SJCRH30 (cell line): ENCODE measurements at places on chromosomes 6 and 20. TPM values are rescaled to one million over a fixed set of nuclear protein-coding genes. Genes with fewer than 3 reads are reported as not detected.

GRCh38 chr6:130715058-130715457 is 112.1 kb upstream of the SMLR1 start:
- H3K4me3 ChIP-seq = no peak overlapping the region
- H3K4me1 ChIP-seq = peaks cover 23% of the 10 kb centered on the region
- no peak for DNase-seq
- H3K27me3 ChIP-seq = no peaks in the 10 kb centered on the region
- no peak overlapping the region for H3K27ac ChIP-seq

- no peaks in the 10 kb centered on the region for H3K4me1 ChIP-seq
- H3K27ac ChIP-seq = no peak overlapping the region
- peaks cover 85% of the 10 kb centered on the region for H3K36me3 ChIP-seq
- no peak overlapping the region for H3K4me3 ChIP-seq
- no peak for DNase-seq
- H3K27me3 ChIP-seq = no peaks in the 10 kb centered on the region
These were observed 9.1 kb downstream of the RNF114 start for GRCh38 chr20:49945306-49945700.

DNA sequence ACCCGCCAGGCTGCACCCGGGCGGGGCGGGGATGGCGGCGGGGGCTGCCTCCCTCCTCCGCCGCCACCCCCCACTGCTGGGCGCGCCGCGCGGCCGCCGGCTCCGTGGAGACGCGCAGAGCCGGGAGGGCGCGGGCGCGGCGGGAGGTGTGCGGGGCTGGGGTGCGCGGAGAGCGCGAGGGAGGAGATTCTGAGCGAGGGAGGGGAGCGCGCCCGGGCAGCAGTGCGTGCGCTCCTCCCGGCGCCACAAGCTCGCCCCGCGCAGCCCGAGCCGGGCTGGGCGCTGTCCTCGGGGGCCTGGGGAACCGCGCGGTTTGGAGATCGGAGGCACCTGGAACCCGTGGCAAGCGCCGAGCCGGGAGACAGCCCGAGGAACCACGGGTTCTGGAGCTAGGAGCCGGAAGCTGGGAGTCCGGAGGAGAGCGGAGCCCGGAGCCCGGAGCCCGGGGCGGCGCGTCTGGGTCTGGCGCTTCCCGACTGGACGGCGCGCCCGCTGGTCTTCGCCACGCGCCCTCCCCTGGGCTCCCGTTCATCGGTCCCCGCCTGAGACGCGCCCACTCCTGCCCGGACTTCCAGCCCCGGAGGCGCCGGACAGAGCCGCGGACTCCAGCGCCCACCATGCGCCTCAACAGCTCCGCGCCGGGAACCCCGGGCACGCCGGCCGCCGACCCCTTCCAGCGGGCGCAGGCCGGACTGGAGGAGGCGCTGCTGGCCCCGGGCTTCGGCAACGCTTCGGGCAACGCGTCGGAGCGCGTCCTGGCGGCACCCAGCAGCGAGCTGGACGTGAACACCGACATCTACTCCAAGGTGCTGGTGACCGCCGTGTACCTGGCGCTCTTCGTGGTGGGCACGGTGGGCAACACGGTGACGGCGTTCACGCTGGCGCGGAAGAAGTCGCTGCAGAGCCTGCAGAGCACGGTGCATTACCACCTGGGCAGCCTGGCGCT is at the start of gene NTSR1:
Gene NTSR1 (plus strand): TSS at position 246 of the 946 bp plus-strand sequence. CDS start 372 bp downstream, at position 618.
- no peaks in the 10 kb centered on the region for H3K36me3 ChIP-seq
- H3K27ac ChIP-seq = no peak within 1 kb of the TSS
- no peak for DNase-seq
- peaks cover 10% of the 10 kb centered on the region for H3K4me1 ChIP-seq
- H3K4me3 ChIP-seq = no peak within 1 kb of the TSS

DNA sequence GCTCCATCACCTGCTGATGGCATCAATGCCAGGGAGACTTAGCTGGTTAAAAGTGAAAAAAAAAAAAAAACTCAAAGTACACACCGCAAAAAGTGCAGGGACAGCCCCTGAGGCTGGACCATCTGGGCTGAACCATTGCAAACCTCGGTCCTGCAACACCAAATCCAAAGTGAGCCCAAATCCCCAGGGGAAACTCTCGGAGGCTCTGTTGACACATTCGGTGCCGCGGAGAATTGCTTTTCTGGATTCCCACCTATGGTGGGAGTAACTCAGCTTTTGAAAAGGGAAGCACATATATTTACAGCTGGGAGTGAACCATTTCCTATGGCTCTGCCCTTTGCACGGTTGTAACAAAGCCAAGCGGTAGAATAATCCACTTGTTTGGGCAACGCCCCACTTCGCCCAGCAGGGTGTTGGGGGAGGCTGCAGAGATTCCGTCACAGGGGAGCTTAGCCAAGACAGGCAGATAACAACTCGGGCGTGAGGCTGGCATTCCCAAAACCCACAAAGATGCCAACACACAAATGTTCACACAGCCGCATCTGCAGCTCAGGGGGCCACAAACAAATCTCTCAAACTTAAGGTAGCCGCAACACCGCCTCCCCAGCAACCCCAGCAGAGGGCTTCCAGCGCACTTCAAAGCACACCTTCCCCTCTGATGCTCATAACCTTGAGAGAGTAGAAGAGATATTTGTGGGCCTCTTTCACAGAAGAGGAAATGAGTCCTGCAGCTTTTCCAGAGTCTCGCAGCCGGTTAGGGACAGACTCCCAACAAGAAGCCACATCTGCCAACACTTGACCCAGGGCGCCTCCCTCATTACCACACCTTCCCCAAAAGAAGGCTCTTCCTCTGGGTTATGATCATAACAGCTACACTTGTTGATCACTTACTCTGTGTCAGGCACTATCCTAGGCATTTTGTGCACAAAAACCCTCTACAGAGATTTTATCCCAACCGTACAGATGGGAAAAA is 11.4 kb downstream of the ZC3H12D start:
- H3K4me3 ChIP-seq = no peak overlapping the region
- DNase-seq = peak; percentile 39
- peaks cover 6% of the 10 kb centered on the region for H3K4me1 ChIP-seq
- no peaks in the 10 kb centered on the region for H3K36me3 ChIP-seq
- H3K27ac ChIP-seq = no peak overlapping the region

GRCh38 chr6:113824866-113825265 is 32.3 kb upstream of the MARCKS start:
- no peaks in the 10 kb centered on the region for H3K27me3 ChIP-seq
- H3K4me1 ChIP-seq = peaks cover 40% of the 10 kb centered on the region
- no peaks in the 10 kb centered on the region for H3K36me3 ChIP-seq
- H3K27ac ChIP-seq = peak overlapping the region; percentile 82

GRCh38 chr6:152380351-152380767 is 256.8 kb downstream of the SYNE1 start:
- H3K4me1 ChIP-seq = peaks cover 6% of the 10 kb centered on the region
- peak overlapping the region; percentile 60 for H3K4me3 ChIP-seq
- H3K27ac ChIP-seq = peak overlapping the region; percentile 82
- H3K36me3 ChIP-seq = no peaks in the 10 kb centered on the region
- peak; percentile 87 for DNase-seq

- no peak overlapping the region for H3K27ac ChIP-seq
- no peaks in the 10 kb centered on the region for H3K27me3 ChIP-seq
- no peaks in the 10 kb centered on the region for H3K4me1 ChIP-seq
- no peak overlapping the region for H3K4me3 ChIP-seq
These were observed 2.5 kb downstream of the HDDC2 start for GRCh38 chr6:125299257-125299656.

DNA sequence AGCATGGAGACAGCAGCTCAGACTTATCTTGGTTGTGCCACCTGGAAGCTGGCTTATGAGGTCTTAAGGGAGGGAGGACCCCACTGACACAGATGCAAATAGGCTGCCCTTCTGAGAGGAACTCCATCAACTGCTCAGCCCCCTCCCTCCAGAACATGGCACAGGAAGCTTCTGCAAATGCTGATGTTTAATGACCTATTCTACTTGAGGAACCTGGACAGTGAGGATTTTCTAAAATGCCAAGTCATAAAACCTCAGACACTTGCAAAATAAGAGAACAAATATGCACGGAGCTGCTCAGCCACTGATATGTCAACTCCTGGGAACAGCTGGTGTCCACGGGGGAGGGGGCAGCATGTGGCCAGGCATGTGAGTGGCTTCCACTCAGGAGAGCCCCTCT is 3.5 kb downstream of the CST9 start:
- no peak overlapping the region for H3K27ac ChIP-seq
- H3K36me3 ChIP-seq = no peaks in the 10 kb centered on the region
- H3K27me3 ChIP-seq = no peaks in the 10 kb centered on the region
- H3K4me3 ChIP-seq = no peak overlapping the region
- no peaks in the 10 kb centered on the region for H3K4me1 ChIP-seq

- no peak for DNase-seq
- H3K4me3 ChIP-seq = no peak overlapping the region
- peaks cover 25% of the 10 kb centered on the region for H3K4me1 ChIP-seq
- H3K36me3 ChIP-seq = no peaks in the 10 kb centered on the region
- H3K27me3 ChIP-seq = no peaks in the 10 kb centered on the region
These were observed 128.9 kb downstream of the SCML4 start for GRCh38 chr6:107695061-107695720.

GRCh38 chr20:47055699-47056369 is 161.2 kb downstream of the EYA2 start:
- no peak overlapping the region for H3K27ac ChIP-seq
- DNase-seq = no peak
- H3K27me3 ChIP-seq = no peaks in the 10 kb centered on the region
- H3K36me3 ChIP-seq = peaks cover 14% of the 10 kb centered on the region
- peaks cover 1% of the 10 kb centered on the region for H3K4me1 ChIP-seq

DNA sequence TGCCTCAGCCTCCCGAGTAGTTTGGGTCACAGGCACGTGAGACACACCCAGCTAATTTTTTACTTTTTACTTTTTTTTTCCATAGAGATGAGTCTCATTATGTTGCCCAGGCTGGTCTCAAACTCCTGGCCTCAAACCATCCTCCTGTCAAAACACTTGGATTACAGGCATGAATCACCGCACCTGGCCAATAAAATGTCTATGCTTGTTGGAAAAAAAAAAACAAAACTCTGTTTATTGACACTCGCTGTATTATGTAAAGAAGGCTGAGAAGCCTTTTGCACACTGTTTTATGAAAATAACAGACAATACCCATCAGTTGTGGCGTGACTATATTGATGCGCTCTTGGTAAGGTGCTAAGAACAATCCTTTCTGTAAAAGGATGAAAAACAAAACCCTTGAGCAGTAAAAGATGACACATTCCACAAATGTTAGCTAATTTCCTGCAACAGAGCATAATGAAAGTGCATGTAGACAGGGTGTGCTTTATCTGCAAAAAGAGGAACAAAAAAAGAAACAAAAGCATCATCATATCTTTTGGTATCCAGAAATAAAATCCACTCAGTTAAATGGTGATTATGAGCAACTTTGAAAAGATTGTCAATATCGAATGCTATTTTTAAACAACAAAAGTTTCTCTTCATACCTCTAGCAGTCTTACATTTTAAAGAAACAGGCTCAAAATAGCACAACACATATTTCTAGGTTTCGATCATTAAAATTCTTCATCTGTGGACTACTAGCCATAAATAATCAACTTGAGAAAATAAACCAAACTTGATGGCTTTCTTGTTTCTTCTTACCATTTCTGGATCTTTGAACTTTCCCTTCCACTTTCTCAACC is 108.3 kb upstream of the PHACTR1 start:
- no peak for DNase-seq
- H3K36me3 ChIP-seq = no peaks in the 10 kb centered on the region
- no peak overlapping the region for H3K4me3 ChIP-seq

GRCh38 chr6:133997267-133997666 is 44.2 kb downstream of the TBPL1 start:
- no peaks in the 10 kb centered on the region for H3K27me3 ChIP-seq
- H3K36me3 ChIP-seq = no peaks in the 10 kb centered on the region
- no peaks in the 10 kb centered on the region; the same call in 1 of the 2 replicates for H3K4me1 ChIP-seq
- no peak overlapping the region for H3K4me3 ChIP-seq
- no peak overlapping the region for H3K27ac ChIP-seq

GRCh38 chr6:130526466-130526865 is 160.6 kb downstream of the TMEM200A start:
- no peak for DNase-seq
- peaks cover 7% of the 10 kb centered on the region; the same call in 1 of the 2 replicates for H3K4me1 ChIP-seq
- no peak overlapping the region for H3K4me3 ChIP-seq

DNA sequence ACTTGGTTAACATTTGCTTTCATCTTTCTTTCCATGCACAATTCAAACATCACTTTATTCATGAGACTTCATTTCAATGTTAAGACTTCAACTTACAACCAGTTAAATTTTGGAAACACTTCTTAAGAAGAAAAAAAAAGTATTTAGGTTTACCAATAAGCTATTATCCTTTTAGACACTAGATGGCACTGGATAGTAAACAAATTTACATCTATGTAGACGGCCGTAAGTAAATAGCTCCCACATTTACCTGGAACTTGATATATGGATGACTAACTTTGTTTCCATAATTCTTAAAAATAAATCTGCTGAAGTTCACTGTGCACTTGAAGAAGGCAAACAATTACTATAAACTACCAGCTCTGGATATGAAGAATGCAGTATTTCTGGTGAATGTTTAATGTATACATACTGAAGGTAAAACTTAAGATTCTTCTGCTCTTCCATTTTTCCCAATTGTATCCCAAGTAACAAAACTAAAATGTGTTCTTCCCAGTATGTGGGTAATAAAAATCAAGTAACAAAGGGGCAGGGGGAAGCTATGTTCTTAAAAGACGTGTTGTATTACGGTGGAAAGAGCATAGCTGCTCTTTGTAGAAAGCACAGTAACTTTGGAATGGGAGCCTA is 130.6 kb upstream of the C6orf118 start:
- peak; percentile 62 for DNase-seq
- no peaks in the 10 kb centered on the region for H3K36me3 ChIP-seq
- H3K27ac ChIP-seq = no peak overlapping the region
- H3K4me3 ChIP-seq = no peak overlapping the region
- H3K27me3 ChIP-seq = no peaks in the 10 kb centered on the region
- H3K4me1 ChIP-seq = no peaks in the 10 kb centered on the region

- peaks cover 25% of the 10 kb centered on the region for H3K4me1 ChIP-seq
- DNase-seq = no peak
- no peaks in the 10 kb centered on the region for H3K27me3 ChIP-seq
- H3K4me3 ChIP-seq = no peak overlapping the region
- peaks cover 25% of the 10 kb centered on the region for H3K36me3 ChIP-seq
- no peak overlapping the region for H3K27ac ChIP-seq
These were observed 15.6 kb upstream of the MAPRE1 start for GRCh38 chr20:32804022-32804715.

GRCh38 chr6:27161115-27161514 is 86.4 kb upstream of the PRSS16 start:
- no peaks in the 10 kb centered on the region for H3K4me1 ChIP-seq
- DNase-seq = no peak
- H3K27me3 ChIP-seq = no peaks in the 10 kb centered on the region
- no peak overlapping the region for H3K4me3 ChIP-seq

- H3K4me1 ChIP-seq = no peaks in the 10 kb centered on the region
- H3K36me3 ChIP-seq = no peaks in the 10 kb centered on the region
- H3K27ac ChIP-seq = no peak overlapping the region
These were observed 107.2 kb upstream of the SIRPA start for GRCh38 chr20:1788044-1788443.

- no peaks in the 10 kb centered on the region for H3K4me1 ChIP-seq
- no peaks in the 10 kb centered on the region for H3K36me3 ChIP-seq
- H3K27ac ChIP-seq = no peak overlapping the region
- peak; percentile 23 for DNase-seq
These were observed 18.2 kb downstream of the GPX5 start for GRCh38 chr6:28543651-28544610.

The FAM217A gene
- not detected in 2 replicates for total RNA-seq

The FARS2 gene
- 10.5 and 12.9 TPM in 2 replicates for total RNA-seq

The PLTP gene
- 14.5 and 15.6 TPM in 2 replicates for total RNA-seq

The CNKSR3 gene
- total RNA-seq = 29.6 and 33.8 TPM in 2 replicates

The RNF217 gene
- total RNA-seq = 11.5 and 16.0 TPM in 2 replicates

The MAP3K7 gene
- total RNA-seq = 54.4 and 61.0 TPM in 2 replicates

The SLC17A3 gene
- total RNA-seq = not detected in 2 replicates

The HTR1B gene
- not detected in 2 replicates for total RNA-seq

The CDK19 gene
- 19.0 and 22.2 TPM in 2 replicates for total RNA-seq

The ACOT8 gene
- total RNA-seq = 31.0 and 41.0 TPM in 2 replicates
